ENCODE measurements at places on chromosomes 12 and 14. TPM values are rescaled to one million over a fixed set of nuclear protein-coding genes. Genes with fewer than 3 reads are reported as not detected.
A peak's percentile ranks its signal among the peaks of the same experiment; 100 is the strongest.

Gene RND1
- 0.30 TPM for polyA plus RNA-seq

Gene LPAR5
- polyA plus RNA-seq, result 11.7 TPM

DNA sequence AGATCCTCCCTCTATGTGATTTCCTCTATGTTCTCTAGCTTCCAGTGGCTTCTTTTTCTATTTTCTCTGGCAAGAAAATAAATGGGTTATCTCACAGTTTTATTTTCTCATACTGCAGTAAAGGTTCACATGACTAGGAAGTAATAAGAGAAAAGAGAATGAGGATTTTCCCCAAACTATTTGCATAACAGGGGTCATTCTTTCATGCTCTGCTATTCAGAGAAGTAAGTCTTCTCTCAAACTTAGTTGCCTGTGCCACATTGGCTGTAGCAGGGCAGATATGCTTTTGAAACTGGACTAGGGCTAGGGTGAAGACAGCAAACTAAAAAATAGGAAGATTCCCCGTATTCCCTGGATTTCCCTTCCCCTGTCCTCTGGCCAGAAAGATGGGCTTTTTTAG, 57.4 kb downstream of the ACSM4 start:
- no peak for DNase-seq

DNA sequence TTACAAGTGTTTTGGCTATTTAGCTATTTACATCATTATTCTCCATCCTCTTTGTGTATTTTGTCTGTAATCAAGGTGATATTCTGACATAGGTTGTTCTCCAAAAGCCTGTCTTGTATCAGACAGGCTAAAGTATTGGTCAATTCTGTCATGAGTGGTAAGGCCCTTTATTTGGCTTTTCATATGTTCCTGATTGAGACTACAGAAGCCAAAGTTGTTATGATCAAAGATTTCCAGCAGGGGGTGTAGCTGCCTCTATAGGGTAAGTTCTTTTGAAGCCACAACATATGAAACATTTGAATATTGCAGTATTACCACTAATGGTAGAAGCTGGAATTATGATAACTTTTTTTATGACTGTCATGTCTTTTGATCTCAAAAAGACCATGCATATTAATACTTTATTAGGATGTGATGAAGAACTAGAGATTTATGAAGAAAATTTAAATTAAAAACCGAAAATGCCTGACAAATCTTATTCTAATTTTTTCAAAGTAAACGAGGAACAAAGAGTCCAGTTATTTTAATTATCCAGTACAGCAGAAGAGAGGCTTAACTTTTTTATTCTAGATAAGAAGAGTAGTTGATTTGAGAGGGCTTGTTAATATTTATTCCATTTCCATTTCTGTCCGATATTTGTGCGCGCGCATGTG, 3.4 kb upstream of the ARHGAP5 start:
- DNase-seq, result no peak

Gene MSRB3
- polyA plus RNA-seq, result 12.7 TPM

- DNase-seq, result no peak
These were observed 2.2 kb upstream of the ZC2HC1C start for GRCh38 chr14:75067212-75067611.

Gene HOXC4
- polyA plus RNA-seq, result 0.81 TPM

Gene ADAMTS20
- not detected for polyA plus RNA-seq

GRCh38 chr14:106062502-106063272, 536.3 kb downstream of the TMEM121 start:
- no peak for DNase-seq

DNA sequence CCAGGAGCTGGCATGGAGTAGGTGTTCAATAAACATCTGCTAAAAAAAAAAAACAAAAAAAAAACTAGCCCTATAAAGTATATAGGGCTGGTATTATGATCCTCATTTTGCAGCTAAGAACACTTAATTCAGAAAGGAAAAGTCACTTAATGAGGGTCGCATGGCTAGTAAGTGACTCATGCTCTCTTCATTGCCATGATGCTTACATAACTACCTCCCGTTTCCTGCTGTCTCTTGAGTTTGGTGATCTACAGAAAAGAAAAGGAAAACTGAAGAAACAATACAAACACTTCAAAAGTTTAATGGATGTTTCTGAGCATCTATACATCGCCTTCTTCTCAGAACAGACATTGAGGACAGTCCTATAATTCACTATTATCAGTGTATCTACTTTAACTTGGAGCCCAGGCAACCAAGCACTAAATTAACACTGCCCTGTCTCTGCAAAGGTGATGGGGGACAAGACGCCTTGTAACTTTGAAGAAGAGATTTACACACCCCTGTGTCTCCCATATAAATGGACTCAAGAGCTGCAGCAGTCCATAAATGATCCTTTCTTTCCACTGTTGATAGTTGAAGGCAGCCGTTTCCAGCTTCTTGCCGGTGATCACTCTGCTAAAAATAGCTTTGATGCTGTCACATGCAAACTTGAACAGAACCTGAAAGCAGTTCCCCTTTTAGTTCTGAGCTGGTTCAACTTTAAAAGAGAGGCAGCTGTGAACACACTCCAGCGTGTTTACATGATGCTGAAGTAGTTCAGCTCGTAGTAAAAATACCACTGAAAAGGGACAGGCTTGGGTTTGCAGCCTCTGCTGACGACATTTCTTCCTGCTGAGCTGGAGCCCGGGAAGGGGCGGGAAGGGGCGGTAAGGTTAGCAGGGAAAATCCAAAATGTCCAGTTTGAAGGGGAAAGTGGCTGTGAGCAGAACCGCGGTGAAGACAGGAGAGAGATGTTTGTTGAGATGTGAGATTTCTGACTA, 113.3 kb downstream of the FOXN3 start:
- no peak for DNase-seq

DNA sequence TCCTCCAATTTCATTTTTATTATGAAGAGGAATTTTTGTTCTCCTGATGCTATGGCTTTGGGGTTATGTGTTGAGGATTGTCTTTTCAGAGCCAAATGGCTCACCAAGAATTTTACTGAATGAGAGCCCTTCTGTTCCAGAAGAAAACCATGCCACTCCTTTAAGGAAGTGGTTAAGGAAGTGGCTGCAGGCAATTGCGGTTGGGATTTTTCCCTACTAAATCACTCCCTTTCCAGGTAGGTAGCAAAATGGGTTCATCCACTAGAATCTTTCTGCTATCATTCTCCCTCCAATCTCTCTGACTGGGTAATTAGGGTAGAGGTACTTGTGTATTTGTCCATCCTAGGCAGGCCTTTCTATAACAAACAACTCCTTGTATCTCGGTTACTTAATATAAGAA, 163.1 kb downstream of the TTC8 start:
- peak; percentile 84 for DNase-seq

- no peak for DNase-seq
These were observed 15.6 kb downstream of the VCPKMT start for GRCh38 chr14:50100805-50101204.

DNA sequence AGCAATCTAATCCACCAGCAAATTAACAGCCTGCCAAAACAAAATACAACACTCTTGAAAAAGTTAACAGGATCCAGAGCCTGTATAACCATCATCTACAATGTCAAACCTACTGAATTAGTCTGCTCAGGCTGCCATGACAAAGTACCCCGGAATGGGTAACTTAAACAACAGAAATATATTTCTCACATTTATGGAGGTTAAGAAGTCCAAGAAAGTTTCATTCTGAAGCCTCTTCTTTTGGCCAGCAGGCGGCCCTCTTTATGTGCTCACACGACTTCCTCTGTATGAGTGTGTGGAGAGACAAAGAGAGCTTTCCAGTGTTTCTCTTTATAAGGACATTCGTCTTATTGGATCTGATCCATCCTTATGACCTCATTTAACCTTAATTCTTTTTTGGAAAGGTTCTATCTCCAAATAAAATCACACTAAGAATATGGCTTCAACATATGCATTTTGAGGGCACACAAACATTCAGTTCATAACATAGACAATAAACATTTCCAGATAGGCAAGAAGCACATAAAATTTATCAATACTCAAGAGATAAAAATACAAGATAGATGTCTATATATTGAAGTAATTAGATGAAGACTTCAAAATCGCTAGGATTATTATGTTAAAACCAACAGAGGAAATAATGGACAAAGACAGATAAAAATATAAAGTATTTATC, 5.9 kb upstream of the RERG start:
- DNase-seq, result no peak

- DNase-seq, result no peak
These were observed 232.0 kb downstream of the BTG1 start for GRCh38 chr12:91913651-91914050.

Gene AJUBA
- polyA plus RNA-seq, result 128 TPM

DNA sequence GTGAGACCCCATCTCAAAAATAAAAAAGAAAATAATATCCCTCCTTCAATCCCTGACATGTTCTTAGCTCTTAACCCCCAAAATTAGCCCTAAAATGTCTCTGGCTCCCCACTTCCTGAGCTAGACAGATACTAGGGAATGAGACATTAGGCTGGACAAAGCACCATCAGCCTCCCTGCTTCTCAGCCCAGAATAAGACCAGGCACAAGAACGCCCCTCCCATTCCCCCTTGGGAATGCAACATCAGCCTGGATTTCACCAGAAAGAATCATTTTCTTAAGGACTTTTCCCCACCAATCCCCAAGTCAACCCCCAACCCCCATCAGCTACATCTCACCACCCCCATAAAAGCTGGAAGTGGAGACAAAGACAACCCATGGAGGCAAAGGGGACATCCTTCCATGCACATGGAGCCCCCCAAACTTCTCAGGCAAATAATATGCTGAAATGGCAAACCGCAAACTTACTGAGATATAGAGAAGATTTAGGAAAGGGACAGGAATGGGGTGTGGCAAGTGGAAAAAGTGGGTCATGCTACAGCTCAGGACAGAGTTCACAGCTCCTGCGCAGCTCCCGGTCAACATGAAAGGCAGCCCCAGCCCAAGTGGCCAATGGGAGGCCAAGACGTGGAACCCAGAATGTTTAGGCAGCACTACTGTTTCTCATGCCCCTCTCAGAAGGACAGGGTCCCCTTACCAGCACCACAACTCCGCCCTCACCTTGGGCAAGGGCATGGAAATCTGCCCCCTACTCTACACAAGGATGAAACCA, 2.7 kb downstream of the CHD4 start:
- no peak for DNase-seq

GRCh38 chr14:96626916-96627315, 124.7 kb downstream of the PAPOLA start:
- no peak for DNase-seq

DNA sequence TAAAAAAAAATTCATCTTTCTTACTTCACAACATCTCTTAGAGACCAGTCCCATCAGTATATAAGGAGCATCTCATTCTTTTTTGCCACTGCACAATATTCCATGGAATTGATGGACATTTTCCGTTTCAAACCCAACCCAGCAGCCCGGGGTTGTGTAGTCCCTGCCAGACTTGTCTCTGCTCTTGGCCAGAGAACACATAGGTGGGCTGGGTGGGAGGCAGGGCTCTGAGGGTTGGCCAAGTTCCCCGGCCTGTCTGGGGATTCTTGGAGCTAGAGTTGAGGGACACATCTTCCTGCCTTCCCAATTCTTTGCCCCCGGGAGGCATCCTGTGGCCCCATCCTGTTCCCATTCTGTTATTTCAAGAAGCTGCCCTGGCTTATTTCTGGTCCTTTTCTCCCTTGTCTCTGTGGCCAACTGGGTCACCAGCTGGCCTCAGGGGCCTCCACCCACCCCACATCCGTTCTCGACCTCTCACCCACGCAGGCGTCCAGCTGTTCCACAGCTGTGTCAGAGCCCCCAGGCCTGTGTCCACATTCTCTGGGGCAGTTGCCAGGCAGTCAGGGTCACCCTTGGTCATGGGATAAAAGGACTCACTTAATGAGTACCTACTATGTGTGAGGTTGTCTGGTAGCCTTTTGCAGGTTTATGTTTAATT, 52.0 kb upstream of the CCDC63 start:
- no peak for DNase-seq

DNA sequence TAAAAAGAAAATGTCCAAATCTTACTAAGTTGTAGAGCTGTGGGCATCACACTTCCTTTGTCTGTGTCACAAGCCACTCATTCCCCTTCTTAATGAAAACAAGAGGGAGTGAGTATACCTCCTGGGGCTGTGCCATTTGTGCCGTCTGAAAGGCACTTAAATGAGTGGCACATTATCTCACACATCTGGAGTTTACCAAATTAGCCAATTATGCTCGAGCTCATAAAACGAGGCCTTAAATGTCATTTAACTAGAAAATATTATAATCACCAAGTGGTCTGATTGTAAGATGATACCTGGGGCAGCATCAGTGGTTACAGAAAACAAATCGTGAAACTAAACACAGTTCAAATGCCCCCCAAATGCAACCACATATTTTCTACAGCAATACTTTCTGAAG, 146.1 kb downstream of the PAX9 start:
- DNase-seq, result no peak

DNA sequence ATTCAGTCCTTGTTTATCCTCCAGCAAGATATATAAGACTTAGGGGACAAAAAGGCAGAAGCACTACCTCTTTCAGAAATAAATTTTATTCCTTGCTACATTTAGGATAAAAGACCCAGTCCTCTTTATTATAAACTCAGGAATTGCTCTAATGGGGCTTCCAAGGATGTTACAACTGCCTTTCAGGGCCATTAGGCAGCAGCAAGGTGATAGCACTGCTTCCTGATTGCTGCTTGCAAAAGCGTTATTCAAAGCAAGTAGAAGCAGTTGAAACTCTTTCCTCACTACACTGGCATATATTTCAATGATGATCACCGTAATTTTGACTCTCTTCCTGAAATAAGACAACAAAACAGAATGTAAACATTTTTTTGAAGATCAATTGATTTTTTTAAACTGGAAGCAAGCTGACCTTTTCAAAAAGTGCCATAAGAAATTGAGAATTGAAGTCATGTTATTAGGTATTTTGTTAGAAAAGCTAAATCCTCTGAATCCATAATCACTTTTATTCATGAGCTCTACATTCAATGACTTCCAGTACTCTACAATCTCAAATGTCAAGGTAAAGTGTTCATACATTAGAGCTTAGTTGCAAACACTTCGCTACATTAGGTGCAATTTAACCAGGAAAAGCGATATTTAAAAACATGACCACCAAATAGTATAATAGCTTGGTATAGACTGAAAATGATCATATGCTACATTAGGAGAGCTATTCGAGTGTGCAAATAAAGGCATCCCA, 233.4 kb upstream of the SYT10 start:
- no peak for DNase-seq

DNA sequence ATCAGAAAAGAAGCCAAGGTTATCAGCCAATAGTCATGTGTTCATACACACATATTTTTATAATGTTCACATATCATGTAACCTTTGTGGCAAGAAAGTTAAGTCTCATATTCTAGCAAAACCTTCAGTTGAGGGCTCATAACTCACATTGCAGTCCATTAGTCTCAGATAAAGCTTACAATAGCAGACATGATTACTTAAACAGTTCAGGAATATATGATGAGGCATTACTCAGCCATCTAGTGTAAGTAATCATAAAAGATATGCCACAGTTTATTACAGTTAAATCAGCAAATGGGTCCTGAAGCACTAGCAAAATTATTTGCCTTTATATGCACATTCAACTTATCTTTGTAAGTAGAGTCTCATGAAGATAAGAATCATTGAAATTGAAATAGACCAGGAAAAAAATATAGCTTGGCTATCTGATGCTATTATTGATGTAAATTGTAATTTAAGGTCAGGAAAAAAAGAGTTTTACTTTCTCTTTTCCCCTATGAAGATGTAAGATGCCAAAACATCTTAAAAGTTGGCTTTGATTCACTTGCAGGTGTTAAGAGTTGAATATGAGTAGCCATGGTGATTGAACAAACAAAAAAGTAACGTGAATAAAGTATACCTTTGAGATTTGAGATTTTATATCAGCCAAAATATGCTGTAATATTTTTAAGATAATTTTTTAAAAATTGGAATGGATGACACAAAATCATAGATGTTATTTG, 537.0 kb downstream of the SLC6A15 start:
- no peak for DNase-seq

GRCh38 chr12:64083285-64084210, 138.5 kb downstream of the KICS2 start:
- DNase-seq, result no peak

Measured in keratinocyte (primary cell).